M059J (cell line): ENCODE measurements at places on chromosomes 5 and 9.

- no peak for DNase-seq
Observed at GRCh38 chr9:520302-520701, 305.6 kb downstream of the DOCK8 start.

GRCh38 chr5:39195198-39195826 is 24.1 kb downstream of the FYB1 start:
- no peak for DNase-seq

- no peak for DNase-seq
Observed at GRCh38 chr9:17219261-17219660, 84.4 kb downstream of the CNTLN start.

GRCh38 chr5:1657161-1657741 is 133.5 kb upstream of the LPCAT1 start:
- no peak for DNase-seq

DNA sequence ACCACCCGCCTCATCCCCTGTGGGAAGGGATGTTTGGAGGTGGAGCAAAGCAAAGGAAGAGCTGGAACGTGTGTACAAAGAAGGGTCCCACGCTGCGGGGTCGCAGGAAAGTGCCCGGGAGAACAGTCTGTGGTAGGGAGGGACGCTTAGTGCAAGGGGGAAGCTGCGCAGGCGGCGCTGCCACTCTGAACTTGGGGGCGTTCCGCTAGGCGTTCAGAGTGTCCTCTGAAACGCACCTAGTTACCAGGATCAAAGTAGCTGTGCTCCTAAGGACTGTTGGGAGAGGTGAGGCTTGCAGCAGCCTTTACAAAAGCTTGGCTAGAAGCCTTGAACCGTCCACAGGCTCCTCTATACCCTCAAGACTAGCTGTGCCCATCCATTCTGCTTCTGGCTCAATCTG is 29.3 kb upstream of the PDE8B start:
- DNase-seq: no peak

DNA sequence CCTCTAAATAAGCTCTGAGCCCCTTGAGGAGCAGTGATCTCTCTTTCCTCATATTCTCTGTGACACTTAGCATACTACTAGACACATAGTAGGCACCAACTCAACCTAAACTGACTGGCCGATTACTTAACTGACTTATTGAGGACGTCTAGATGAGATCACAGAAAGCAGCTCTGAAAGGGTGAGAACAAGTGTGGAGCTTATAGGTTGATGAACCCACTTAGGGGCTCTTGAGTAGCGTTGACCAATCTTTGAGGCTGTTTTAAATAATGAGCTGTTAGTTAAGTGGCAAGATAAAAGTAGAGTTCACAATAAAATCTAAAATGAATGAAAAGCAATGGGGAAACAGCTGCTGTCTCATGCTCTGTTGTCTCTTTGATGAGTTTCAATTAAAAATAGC is 124.7 kb upstream of the TNPO1 start:
- no peak for DNase-seq

GRCh38 chr9:129610473-129611306 is 10.2 kb downstream of the C9orf50 start:
- peak; percentile 67 for DNase-seq

GRCh38 chr5:90601468-90601867 is 42.9 kb downstream of the ADGRV1 start:
- DNase-seq: no peak

DNA sequence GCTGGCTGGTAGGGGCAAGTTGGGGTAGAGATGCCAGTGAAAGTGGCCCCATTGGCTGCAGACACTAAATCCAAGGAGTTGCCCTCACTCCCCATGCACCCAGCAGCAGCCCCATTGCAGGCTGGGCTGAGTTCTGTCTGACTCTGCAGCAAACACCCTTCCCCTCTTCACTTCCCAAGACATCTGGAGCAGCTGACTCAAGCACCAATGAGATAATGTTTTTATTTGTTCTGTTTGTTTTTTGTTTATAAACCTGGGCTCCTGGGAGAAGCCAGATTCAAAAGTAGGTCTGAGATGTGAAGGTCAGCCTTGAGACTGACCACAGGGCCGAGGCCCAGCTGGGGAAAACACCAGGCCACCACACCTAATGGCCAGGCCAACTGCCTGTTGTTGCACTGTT is 545.9 kb upstream of the KLF4 start:
- no peak for DNase-seq

- no peak for DNase-seq
Observed at GRCh38 chr5:58816181-58816731, 233.4 kb downstream of the RAB3C start.

- DNase-seq: no peak
Observed at GRCh38 chr5:159566832-159567231, 236.5 kb upstream of the IL12B start.

GRCh38 chr5:143262393-143263174 is 140.9 kb downstream of the NR3C1 start:
- DNase-seq: peak; percentile 84

- DNase-seq: no peak
Observed at GRCh38 chr9:115715666-115716065, 437.9 kb upstream of the PAPPA start.

- no peak for DNase-seq
Observed at GRCh38 chr5:67795781-67796477, 419.6 kb upstream of the PIK3R1 start.

DNA sequence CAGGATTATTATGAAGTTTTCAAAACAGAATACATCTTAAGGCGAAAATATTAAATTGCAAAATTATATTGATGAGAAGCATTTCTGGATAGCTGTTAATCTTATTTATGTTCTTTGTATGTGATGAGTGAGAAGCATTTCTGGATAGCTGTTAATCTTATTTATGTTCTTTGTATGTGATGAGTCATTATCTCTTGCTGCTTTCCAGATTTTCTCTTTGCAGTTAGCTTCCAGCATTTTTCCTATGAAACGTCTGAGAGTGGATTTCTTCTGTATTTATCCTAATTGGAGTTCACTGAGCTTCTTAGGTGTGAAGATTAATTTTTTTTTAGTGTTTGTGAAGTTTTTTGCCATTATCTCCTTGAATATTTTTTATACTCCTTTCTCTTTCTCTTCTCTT is 8.2 kb downstream of the TMEM232 start:
- no peak for DNase-seq

DNA sequence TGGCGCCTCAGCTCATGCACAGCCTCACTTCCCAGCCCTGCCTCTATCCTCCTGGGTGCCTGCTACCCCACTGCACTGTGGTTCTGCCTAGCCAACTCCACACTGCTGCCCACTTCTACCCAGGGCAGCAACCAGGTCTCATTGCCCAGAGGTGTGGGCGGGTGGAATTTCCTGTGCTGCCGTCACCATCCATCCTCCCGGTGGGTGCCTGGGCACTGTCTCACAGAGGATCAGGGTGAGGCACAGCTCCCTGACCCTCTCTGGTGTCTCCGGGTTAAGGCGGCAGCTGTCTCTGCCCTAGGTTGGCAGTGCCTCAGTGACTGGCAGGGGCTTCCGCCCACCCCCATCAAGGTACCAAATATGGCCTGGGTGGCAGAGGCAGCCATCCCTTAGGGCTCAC is 4.3 kb upstream of the MTMR12 start:
- DNase-seq: no peak

- DNase-seq: peak; percentile 53
Observed at GRCh38 chr5:154603953-154604679, 126.1 kb upstream of the HAND1 start.

- peak; percentile 59 for DNase-seq
Observed at GRCh38 chr5:32504989-32505596, 60.6 kb upstream of the ZFR start.

DNA sequence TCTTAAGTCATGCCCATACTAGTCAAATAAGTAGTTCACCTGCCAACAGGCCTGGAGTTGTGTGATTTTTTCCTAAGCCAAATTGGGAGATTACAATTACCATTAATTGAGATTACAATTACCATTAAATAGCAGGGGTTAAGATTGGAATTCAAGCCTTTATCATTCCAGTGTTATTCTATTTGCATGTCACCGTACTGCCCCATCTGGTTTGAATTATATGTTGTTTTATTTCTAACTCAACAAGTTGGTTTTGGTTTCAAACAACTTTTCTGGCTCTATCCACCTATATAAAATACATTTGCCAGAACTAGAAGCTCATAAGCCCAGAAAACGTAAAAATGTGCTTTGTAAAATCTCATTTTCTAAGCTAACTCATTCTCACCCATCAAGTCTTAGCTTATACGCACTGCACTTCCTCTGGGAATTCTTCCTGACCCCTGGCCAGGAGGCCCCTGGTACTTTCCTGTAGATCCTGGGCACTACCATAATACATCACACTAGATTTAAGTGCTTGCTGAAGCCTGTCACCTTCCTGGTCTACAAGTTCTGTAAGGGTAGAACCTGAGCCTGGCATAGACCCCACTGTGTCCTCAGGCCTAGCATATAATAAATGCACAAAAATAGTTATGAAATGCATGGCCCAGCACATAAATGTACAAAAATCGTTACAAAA is 242.0 kb upstream of the TRPM3 start:
- DNase-seq: no peak

DNA sequence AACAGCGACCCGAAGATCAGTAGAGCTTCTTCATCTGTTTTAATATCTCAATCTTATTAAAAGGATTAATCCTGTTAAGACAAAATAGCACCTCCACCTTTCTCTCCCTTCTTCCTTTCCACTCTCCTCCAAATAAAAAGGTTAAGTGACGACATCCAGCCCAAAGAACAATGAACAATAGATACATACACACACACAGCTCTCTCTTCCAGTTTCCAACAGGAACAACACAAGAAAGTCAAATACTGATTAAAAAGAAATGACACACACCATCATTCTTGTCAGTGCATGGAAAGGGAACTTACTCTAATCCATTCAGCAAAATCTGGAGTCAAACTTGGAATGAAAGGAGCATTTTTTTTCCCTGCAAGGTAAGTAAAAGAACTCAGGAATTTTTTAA is 2.8 kb downstream of the ARL15 start:
- no peak for DNase-seq

- DNase-seq: no peak
Observed at GRCh38 chr5:87190687-87191086, 77.0 kb upstream of the RASA1 start.

- DNase-seq: no peak
Observed at GRCh38 chr9:109843641-109844040, 63.6 kb downstream of the PALM2AKAP2 start.

- no peak for DNase-seq
Observed at GRCh38 chr5:125837866-125838265, 585.3 kb upstream of the GRAMD2B start.

- no peak for DNase-seq
Observed at GRCh38 chr9:11931109-11931508, 762.1 kb upstream of the TYRP1 start.

- peak; percentile 59 for DNase-seq
Observed at GRCh38 chr5:135034236-135034962, 371 bp upstream of the PITX1 start.

GRCh38 chr5:139636975-139637408 is 11.2 kb upstream of the CXXC5 start:
- DNase-seq: peak; percentile 72

GRCh38 chr5:68287631-68287975 is 72.0 kb downstream of the PIK3R1 start:
- no peak for DNase-seq

DNA sequence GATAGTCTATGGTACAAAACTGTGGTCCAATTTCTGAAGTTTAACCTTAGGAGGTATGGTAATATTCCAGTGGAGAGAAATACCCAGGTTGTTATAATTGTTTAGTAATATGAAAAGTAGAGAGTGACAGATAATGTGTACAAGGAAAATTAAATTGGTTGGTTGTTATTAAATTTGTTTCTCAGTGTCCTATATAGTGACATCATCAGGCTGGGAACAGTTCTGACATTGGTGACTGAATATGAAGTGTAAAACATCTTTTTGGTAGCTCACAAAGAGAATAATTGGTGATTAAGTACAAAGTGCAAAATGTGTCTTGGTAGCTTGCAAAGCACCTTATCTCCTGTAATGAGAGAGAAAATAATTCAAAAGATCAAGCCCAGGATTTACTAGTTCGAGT is 1806.1 kb upstream of the CDH6 start:
- DNase-seq: no peak

GRCh38 chr9:89743216-89743572 is 138.4 kb downstream of the GADD45G start:
- DNase-seq: no peak

- no peak for DNase-seq
Observed at GRCh38 chr9:107886826-107887225, 397.3 kb upstream of the KLF4 start.

- peak; percentile 59 for DNase-seq
Observed at GRCh38 chr5:169694091-169694625, 57.1 kb downstream of the DOCK2 start.

- no peak for DNase-seq
Observed at GRCh38 chr5:173626505-173626820, 10.0 kb upstream of the BOD1 start.

DNA sequence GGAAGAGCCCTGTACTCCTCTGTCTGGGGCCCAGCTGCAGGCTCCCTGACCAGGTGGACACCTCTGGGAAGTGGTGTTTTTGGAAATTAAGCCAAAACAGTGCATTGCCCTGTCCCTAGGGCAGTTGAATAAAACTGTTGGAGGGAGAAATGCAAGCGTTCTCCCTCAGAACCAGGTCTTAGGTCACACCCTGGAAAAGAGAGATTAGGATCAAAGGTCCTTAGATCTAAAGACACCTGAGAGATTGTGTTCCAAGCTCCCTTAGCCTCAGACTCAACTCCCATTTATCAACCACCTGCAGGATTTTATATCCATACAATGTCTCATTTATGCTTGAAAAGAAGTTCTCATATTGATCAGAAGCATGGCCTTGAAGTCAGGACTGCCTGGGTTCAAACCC is 64.8 kb downstream of the PAPPA start:
- no peak for DNase-seq

DNA sequence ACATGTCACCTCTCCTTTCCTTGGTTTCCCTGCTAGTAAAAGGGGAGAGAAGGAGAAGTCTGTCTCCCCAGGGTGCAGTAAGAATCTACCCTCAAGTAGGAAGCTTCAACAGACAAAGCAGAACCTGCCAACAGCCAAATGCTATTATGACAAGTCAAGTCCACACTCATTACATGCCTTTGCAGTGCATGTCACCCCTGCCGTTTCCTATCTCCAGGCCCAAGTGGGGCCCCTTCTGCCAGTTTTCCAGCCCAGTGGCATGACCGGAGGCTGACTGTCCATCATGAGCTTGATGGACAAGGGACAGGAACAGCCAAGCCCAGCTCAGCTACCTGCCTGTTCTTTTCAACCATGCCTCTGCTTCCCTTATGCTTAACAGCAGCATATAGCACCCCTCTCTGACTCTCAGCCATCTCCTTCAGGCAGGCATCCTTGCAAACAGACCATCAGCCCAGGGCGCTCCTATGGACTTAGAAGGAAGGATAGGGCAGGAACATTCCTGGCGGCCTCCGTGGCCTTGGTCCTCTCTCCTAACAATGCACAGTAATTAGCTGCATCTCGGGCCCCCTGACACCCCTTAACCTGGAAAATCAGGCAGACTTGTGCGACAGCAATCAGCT is 107.2 kb upstream of the RAD23B start:
- no peak for DNase-seq

- peak; percentile 94 for DNase-seq
Observed at GRCh38 chr9:21070171-21070571, 7.6 kb downstream of the IFNB1 start.

GRCh38 chr5:93588352-93589151 is 5.5 kb downstream of the NR2F1 start:
- DNase-seq: no peak
